ENCODE measurements at places on chromosomes 2 and 18. TPM values are rescaled to one million over a fixed set of nuclear protein-coding genes. Genes with fewer than 3 reads are reported as not detected.

Gene NYAP2
- total RNA-seq: not detected

Gene FTCDNL1
- total RNA-seq: 0.86 TPM

Gene OXER1
- total RNA-seq: not detected

Gene FBXO48
- total RNA-seq: 5.0 TPM

Gene UGT1A3
- not detected for total RNA-seq

Gene MC4R
- not detected for total RNA-seq

Gene DPP10
- not detected for total RNA-seq

Gene DOK6
- not detected for total RNA-seq

Gene RIT2
- total RNA-seq: not detected

Gene TXNDC9
- 29.9 TPM for total RNA-seq

Gene NTSR2
- total RNA-seq: not detected

Gene GCKR
- not detected for total RNA-seq

Gene MAB21L4
- not detected for total RNA-seq

Gene TWIST2
- not detected for total RNA-seq

Gene MAPRE3
- total RNA-seq: 2.7 TPM

Gene G6PC2
- not detected for total RNA-seq

Gene SERPINB3
- total RNA-seq: not detected

Gene ALPP
- not detected for total RNA-seq

Gene HNMT
- not detected for total RNA-seq

Gene SCYGR4
- not detected for total RNA-seq

Gene SPATA3
- not detected for total RNA-seq

Gene TPO
- total RNA-seq: not detected

Gene C1QL2
- not detected for total RNA-seq

Gene PROKR1
- not detected for total RNA-seq

Gene GRB14
- not detected for total RNA-seq

Gene DNAH6
- 0.45 TPM for total RNA-seq

Gene HOXD10
- not detected for total RNA-seq

Gene ATP8B1
- total RNA-seq: not detected

Gene REG3G
- total RNA-seq: not detected

Gene DCDC2C
- total RNA-seq: not detected

Gene CCDC68
- not detected for total RNA-seq

Gene SPC25
- 34.2 TPM for total RNA-seq

Gene GAL3ST2
- 0.23 TPM for total RNA-seq

Gene DNAJB2
- total RNA-seq: 57.0 TPM

Gene MATN3
- total RNA-seq: not detected

Gene NDC80
- 78.0 TPM for total RNA-seq

Gene HDAC4
- 67.4 TPM for total RNA-seq

Gene DNAJC5G
- not detected for total RNA-seq

Gene MALL
- total RNA-seq: not detected

Gene CDH19
- not detected for total RNA-seq

Gene TTR
- not detected for total RNA-seq

Gene NT5DC4
- not detected for total RNA-seq

Gene SLC14A1
- total RNA-seq: 2.7 TPM

Gene LGALSL
- 2.6 TPM for total RNA-seq

Gene DYNAP
- not detected for total RNA-seq

Gene PRADC1
- 10.1 TPM for total RNA-seq

Gene IRS1
- total RNA-seq: 7.4 TPM

Gene FIGN
- total RNA-seq: not detected

Gene TFPI
- not detected for total RNA-seq

Gene FAM168B
- 44.5 TPM for total RNA-seq

Gene ITGB6
- not detected for total RNA-seq

Gene RGPD4
- total RNA-seq: not detected

Gene PSTPIP2
- 8.3 TPM for total RNA-seq

Gene SCYGR2
- not detected for total RNA-seq

Measured in activated CD4-positive, alpha-beta memory T cell treated with anti-CD3 and anti-CD28 coated beads, Interleukin-2, amount 10 ng/mL, durations not matched to agents 7 days and 5 days (primary cell).